ENCODE measurements at places on chromosomes 1 and 21.

DNA sequence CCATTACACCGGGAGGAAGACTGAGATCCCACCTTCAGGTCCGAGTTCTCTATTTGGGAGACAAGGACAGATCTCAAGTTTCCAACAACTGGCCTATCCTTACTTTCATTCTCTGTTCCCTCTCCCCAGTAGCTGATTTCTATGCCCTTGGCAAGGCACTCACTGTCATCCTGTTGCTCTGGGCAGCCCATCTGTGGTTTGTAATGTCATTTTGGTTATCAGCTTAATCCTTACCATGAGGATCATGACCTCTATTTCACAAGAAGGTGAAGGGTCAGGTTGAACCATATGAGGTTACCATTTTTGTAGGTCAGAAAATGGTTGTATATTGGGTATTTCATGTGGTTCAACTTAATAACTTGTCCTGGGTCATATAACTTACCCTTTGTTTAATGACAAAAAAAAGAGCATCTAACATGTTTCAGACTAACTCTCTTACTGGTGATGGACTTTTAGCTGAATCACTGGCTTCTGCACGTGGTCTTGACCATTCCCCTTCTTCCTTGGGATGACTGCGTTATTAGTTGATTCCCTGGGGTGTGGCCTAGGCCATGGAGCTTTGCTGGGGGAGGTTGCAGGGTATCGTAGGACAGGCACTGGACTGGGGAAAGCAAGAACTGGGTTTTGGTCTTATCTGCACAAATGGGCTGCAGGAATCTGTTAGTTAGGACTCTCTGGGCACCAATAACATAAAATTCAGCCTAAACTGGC is 120.2 kb downstream of the ACTL8 start:
- DNase-seq, result no peak

DNA sequence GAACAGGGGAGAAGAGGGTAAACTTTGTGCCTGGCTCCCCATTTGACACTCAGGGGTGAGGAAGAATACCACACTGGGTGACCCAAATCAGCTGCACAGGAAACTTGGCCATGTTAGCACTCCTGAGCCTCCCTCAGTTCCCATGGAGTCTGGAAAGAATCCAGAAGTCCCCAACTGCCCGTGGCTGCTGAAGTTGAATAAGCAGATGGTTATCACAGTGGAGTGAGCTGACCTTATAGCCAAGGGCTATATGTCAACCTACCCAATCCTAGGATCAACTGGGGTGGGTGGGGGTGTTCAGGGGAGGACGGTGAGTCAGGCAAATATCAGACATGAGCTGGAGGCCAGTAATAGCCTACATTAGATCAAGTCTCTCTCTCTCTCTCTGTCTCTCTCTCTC is 20.4 kb downstream of the KCNH1 start:
- DNase-seq, result no peak

GRCh38 chr1:180515364-180515763 is 13.0 kb upstream of the ACBD6 start:
- no peak for DNase-seq

GRCh38 chr1:61083807-61084440 is 1.6 kb downstream of the NFIA start:
- DNase-seq, result peak; percentile 69

- peak; percentile 85 for DNase-seq
Observed at GRCh38 chr1:6218375-6219164, 12.7 kb downstream of the RNF207 start.

DNA sequence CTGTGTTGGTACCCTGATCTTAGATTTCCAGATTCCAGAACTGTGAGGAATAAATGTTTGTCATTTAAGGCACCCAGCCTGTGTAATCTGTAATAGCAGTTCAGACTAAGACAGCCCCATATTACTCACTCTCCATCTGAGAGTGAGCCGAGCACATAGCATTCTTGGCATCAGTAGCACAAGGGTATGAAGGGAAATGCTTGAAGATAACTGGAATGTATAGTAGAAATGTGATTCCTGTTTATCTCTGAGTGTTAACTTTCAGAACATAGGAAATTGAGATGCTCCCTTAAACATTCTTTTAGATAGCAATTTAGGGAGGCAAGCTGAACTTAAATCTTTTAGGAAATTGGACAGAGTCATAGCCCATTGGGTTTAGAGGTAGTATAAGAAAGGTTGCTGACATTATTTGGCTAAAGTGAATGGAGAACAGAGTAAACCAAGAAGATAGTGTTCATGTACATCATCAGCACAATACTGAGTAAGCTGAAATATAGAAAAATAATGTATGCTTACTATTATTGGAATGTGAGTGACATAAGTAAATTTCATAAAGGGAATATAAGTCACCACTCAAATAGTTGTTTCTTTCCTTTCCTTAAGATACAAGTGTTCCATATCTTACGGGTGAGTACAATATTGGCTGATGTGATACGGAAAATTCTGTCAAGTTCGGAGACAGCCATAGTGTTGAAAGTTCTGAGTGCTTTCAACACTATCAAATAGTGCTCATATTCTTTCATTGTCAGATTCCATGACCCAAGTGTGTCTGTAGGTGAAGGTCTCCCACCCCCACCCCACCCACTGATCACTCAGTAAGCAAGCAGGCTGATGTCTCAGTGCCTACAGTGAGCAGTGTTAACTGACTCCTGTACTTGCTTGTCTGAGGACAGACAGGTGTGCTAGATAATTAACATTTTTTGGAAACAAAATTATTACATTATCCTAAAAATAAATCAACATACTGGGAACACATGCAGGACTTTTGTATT is 73.7 kb downstream of the LRRC8D start:
- no peak for DNase-seq

GRCh38 chr1:1356166-1356795 is 2.1 kb downstream of the MXRA8 start:
- no peak for DNase-seq

- peak; percentile 89 for DNase-seq
Observed at GRCh38 chr1:159854116-159854692, 8.3 kb downstream of the VSIG8 start.

- peak; percentile 85 for DNase-seq
Observed at GRCh38 chr21:27700974-27701614, 734.2 kb upstream of the ADAMTS5 start.

DNA sequence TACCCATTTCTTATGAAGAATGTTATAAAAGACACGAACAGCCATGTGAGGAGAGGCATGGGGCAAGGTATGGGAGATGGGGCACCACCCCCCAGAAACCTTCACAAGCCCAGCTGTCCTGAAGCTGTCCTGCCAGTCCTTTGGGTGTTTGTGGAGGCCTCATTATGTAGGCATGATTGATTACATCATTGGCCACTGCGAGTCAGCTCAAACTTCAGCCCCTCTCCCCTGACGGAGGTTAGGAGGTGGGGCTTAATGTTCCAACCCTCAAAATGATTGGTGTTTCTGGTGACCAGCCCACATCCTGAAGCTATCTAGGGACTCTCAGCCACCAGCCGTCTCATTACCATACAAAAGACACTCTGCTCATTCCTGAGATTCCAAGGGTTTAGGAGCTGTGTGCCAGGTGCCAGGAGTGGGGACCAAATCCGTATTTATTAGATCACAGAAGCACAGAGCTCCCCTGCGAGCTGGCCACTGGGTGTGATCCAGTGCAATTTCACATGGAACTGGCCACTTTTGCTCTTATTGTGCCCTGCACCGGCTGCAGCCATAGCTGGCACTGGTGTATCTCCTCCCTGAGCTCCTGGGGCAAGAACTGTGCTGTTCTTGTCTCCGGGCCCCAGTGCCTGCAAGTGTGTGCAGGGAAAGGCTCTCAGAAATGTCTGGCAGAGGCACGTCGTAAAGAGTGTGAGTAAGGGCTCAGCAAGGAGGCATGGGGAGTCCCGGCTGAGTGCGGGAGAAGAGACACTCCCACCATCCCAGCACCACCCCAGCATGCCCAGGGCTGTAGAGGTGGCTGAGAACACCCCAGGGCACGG is 10.5 kb downstream of the KIAA1614 start:
- DNase-seq, result no peak

GRCh38 chr1:29520571-29521437 is 284.5 kb downstream of the PTPRU start:
- DNase-seq, result peak; percentile 14

GRCh38 chr1:160838888-160839287 is 23.8 kb downstream of the CD244 start:
- no peak for DNase-seq

DNA sequence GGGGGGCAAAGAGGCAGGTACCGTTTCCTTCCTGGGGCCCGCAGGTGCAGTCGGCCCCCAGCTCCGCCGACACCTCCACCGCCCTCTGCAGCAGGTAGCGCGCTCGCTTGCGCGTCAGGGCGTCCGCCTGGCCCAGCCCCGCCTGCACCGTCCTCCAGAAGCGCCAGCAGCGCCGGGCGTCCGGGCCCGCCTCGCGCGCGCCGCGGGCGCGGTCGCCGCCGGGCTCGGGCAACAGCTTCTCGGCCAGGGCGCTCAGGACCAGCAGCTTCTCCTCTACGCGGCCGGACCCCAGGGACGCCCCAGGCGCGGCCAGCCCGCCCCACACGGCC is 863 bp downstream of the TARBP1 start:
- peak; percentile 88 for DNase-seq

GRCh38 chr1:2115702-2116341 is 65.6 kb downstream of the PRKCZ start:
- no peak for DNase-seq

DNA sequence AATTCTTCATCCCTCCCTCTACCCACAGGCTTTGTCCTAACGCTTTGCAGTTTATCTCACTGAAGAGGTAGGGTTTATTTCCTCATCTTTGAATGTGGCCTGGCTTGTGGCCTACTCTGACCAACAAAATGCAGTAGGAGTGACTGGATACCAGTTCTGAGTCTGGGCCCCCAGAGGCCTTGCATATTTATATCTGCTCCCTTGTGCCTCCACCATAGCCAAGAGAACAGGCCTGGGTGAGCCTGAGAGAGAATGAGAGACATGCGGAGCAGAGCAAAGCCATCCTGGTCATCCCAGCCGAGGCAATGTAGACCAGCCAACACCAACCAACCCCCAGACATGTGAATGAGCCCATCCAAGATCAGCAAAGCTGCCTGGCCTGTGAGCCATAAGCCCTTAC is 30.3 kb downstream of the SMIM12 start:
- no peak for DNase-seq

DNA sequence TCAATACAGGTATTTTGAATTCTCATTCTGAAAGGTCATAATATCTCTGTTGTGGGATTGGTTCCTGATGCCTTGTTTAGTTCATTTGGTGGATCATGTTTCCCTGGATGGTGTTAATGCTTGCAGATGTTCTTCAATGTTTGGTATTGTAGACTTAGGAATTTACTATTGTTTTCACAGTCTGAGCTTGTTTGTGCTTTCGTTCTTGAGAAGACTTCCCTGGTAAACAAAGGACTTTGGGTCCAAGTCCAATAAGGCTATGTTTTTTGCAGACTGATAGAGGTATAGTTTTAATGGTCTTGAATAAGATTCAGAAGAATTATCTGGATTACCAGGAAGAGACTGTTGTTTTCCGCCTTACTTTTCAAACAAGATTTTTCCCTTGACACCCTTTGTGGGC is 1646.3 kb downstream of the AMY1C start:
- no peak for DNase-seq

DNA sequence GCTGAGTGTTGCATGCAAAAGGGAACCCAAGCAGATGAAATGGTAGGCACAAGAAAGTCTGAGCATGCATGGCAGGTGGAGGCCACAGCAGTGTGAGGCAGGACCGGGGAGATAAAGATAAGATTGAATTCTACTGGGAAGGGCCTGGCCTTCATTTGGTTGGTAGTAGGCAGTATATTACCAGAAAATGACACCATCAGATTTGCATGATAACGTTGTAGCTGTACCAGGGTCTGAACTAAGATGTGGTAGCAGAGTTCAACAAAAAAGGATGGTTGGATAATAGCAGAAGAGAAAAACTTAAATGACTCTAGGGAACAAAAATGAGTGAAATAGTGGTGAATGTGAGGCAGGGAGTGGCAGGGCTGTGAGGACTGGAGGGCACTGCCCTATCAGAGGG is 75.6 kb upstream of the DNAJC6 start:
- DNase-seq, result no peak

GRCh38 chr1:32464716-32465577 is at the start of gene ZBTB8B:
TSS of gene ZBTB8B (plus strand) at chr1:32465072. CDS start at chr1:32470625, 5,553 bp downstream.
- DNase-seq, result peak; percentile 94

DNA sequence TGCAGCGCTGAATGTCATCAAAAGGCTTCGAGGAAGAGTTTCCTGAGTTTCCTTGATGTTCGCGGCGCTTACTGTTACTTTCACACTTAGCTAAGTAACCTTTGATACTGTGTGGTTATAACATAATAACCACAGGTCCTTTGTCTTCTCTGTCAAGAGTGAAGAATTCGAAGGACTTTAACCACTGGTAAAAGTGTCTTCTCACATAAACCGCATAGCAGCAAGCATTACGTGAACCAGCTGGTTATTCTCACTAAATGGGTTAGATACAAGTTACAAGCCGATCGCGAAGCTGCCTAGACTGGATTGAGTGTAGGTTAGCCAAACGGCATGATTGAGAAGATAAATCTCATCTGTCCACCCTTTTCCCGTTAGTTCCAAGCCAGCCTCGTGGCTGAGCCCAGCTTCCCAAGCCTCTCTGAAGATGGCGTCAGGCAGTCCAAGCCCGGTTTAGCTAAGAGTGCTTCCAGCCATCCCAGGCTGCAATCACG is 18.3 kb upstream of the IFNGR2 start:
- DNase-seq, result no peak

DNA sequence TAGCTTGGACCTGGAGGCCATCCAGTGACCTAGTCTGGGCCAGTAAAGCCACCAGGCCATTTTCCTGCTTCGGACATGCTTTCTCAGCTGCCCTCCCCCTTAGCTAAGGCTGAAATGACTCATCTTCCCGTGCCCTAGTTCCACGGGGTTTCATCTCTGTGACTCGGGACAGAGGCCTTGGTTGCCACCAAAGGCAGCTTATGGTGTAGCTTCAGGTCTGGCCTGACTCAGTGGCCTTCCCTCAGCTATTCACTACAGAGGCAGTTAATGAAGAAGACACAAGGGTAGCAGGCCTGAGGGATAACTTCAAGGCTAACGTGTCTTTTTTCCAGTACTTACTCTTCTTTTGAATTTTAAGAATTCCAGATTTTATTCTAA is 82.4 kb downstream of the PBX1 start:
- peak; percentile 9 for DNase-seq

DNA sequence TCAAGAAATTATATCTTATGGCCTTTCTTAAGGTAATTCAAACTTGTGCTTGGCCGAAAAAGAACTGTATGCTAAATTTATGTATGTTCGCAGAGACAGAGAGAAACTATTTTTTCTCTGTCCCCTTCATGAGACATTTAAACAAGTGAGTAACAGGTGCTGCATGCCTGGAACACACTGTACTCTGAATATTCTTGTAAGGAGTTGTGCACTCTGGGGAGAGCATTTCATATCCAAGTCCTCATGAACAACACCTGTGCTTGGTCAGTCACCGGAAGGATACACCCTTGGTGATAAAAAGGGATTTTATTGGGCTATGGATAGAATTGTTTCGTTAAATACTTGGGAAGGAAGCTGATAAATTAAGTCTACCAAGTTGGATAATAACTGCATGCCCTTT is 220.8 kb upstream of the NRIP1 start:
- no peak for DNase-seq

DNA sequence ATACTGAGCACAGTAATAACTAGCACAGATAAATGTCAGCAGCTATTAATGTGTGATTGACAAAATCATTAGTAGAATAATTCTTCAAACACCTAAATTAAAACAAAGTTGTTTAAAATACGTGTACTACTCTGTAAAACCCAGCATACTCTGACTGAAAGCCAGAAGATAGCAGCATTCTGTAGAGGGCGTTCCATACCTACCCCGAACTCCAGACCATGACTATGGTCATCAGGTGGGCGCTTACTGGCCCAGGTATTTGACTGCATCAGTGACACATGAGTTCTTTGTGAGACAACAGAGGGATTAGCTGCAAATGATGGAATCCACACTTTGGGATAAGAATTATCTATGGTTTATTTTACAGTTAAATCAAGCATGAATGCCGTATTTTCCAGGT is 139.7 kb upstream of the POGK start:
- no peak for DNase-seq

Data from DMS53 (cell line).